Daoy (cell line): ENCODE measurements at places on chromosomes 7 and 10.
A peak's percentile ranks its signal among the peaks of the same experiment; 100 is the strongest.

DNA sequence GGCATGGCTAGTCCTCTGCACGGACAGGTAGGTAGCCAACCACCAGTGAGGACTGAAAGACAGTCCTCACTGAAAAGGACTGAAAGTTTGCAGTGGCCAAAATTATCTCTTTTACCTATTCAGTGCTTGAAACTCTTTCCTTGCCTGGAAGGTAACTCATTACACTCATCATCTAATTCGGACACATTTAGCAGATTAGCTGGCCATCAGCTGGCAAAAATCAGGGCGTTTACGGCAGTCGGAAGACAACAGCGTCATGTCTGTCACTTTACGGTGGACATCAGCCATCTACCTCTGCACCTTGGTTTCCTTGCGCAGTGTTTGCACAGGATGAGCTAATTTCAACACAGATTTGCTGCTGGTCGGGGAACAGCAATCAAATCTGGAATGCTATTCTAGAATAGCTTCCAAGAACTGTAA lies 740 bp downstream of the ANXA7 start:
- peak; percentile 52 for DNase-seq

GRCh38 chr7:113076703-113077102 lies 9.9 kb downstream of the GPR85 start:
- DNase-seq = no peak

GRCh38 chr10:22475651-22476600 lies 130.6 kb downstream of the SPAG6 start:
- DNase-seq = peak; percentile 15

DNA sequence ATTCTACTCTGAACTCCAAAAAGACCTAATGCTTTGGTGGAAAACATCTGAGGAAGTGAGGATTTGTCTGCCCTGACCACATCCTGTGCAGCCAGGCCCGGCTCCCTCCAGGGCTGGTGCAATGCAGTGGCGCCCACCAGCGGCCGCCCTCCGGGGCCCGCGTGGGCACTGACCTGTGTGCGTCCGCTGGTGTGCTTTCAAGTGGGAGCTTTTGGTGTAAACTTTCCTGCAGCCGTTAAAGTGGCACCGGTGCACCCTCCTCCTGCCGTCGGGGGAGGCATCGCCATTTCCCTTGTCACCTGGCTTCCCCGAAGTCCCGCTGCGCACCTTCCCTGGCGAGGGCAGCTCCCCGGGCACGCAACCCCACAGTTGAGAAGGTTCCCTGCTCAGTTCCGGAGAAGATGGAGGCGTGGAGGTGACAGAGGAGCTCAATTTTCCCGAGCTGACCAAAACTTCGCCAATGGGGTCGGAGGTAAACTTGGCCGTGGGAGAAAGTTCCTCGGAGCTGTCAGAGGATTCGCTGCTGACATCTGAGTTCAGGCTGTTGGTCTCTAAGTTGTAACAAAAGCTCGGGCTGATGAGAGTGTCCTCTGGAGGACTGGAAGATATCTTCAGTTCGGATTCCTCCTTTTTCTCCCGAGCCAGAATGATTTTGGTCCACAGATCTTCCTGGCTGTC lies 3.4 kb downstream of the KLF6 start:
- DNase-seq = peak; percentile 75

DNA sequence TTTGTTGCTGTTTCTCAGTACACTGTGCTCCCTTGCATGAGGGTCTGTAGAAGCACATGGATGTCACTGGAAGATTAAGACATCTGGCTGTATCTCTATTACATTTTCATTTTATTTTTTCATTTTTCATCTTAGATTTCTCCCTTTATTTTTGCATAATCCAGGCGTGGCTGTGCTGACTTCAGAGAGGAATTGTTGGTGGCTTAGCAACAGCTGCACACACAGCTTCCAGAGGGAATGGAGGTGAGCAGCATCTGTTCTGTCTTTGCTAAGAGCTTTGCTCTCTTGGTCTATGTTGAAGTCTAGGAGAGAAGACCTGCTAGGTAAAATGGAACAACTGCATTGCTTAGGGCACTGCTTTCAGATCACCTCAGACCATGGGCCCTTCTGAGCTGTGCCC lies 254.4 kb upstream of the SP4 start:
- no peak for DNase-seq

DNA sequence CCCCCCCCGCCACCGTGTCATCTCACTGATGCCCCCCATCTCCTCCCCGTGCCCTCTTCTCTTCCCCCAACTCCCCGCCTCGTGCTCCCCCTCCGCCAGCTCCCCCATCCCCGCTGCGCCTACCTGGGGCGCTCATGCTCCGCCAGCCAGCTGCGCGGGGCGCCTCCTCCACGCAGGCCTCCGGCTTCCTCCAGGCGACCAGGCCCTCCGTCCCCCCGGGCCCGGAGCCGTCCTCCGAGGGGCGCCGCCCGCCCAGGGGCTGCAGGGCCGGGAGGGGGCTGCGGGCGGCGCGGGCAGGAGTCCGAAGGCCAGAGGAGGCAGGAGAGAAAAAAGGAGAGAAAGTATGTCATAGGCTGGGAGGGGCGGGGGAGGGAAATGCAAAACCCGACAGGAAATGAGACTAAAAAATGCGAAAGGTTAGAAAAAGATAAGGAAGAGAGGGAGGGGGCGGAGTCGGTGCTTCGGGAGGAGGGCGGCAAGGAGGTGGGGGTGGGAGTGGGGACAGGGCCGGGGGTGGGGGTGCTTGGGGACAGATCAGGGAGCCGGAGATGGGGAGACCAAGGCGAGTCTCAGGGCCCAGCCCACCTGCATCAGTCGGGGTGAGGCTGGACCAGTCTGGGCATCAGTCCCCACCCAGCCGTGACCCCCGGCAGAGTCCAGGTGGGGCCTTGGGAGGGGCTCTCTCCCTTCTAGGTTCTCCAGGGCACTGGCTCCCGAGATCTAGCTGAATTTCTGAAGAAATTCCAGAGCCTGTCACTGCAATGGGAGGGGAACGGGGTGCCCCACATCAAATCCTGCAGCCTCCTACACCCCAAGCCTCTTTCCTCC lies at the start of gene CARD11:
TSS of gene CARD11 (minus strand) at position 324 of the 828 bp plus-strand sequence. CDS start 85,361 bp downstream, outside the sequence.
- peak; percentile 63 for DNase-seq

DNA sequence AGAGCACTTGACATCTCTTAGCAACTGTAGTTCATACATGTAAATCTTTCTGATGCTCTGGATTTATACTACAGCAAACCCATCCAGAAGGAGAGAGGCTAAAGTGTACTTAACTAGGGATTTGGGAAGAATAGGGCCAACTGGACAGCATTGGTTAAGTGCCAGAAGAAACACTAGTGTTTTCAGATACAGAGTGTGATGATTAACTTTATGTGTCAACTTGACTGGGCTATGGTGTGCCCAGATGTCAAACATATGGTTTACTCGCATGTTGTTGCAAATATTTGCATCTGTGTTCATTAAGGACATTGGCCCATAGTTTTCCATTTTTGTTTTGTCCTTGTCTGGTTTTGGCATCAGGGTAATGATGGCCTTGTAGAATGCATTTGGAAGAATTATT lies 384.7 kb upstream of the KCND2 start:
- no peak for DNase-seq

GRCh38 chr7:50068026-50068425 lies 25.0 kb downstream of the ZPBP start:
- peak; percentile 25 for DNase-seq

DNA sequence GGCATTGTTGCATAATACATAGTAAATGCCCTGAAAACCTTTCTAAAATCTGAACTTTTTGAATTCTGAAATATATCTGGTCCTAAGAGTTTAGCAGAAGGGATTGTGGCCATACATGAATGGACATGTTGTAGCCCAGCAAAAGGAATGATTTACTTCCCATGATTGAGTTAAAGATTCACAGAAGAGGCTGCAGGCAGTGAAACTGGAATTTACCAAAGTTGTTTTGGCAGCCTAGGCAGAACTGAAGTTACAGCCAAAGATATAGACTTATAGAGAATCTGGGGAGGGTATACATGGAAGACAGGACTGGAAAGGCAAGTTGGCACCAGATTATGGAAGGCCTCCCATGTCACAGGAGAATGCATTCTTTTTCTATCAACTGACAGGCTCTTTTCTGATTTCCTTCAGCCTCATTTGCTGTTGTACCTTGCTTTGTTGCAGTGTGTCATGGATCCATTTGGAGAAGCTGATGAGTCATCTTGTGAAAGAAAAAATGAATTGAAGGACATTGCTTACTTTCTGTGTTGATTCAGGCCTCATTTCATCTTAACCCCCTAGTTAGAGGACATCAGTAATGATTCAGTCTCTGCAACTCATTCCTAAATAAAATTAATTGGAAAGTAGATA lies 356.2 kb upstream of the LRGUK start:
- DNase-seq = peak; percentile 56

GRCh38 chr7:76272851-76273497 lies 29.5 kb upstream of the HSPB1 start:
- no peak for DNase-seq

DNA sequence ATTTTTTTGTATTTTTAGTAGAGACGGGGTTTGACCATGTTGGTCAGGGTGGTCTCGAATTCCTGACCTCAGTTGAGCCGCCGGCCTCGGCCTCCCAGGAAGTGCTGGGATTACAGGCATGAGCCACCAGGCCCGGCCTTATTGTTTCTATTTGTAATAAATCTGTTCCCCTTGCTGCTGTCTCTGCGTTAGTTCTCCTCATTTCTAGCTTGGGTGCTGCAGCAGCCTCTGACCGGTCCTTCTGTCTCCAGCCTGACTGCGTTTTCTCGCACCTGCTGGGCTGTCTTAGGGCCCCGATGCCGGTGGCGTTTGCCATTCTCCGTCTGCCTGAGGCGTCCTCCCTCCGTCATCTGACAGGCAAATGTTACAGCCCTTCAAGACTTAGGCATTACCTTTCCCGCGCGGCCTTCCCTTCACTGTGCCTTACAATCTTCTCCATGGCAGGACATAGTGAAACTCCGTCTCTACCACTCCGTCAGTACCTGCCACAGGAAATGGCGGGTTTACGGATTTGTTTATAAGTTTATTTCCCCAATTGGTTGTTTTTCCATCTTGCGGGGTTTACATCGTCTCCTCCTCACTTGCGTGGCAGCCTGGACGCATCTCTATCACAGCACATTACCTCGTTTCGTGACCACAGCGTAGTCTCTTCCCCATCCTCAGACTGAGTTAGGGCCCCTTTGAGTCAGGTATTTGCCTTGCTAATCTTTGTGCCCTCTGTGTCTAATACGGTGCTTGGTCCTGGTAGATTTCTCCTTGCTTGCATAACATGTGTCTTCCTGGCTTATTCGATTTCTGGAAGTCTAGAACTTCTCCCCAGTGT lies 2.3 kb upstream of the GIMAP8 start:
- no peak for DNase-seq

- no peak for DNase-seq
These were observed 41.2 kb upstream of the COBL start for GRCh38 chr7:51357821-51358220.

GRCh38 chr7:4809091-4809591 lies 33.7 kb downstream of the AP5Z1 start:
- no peak for DNase-seq

DNA sequence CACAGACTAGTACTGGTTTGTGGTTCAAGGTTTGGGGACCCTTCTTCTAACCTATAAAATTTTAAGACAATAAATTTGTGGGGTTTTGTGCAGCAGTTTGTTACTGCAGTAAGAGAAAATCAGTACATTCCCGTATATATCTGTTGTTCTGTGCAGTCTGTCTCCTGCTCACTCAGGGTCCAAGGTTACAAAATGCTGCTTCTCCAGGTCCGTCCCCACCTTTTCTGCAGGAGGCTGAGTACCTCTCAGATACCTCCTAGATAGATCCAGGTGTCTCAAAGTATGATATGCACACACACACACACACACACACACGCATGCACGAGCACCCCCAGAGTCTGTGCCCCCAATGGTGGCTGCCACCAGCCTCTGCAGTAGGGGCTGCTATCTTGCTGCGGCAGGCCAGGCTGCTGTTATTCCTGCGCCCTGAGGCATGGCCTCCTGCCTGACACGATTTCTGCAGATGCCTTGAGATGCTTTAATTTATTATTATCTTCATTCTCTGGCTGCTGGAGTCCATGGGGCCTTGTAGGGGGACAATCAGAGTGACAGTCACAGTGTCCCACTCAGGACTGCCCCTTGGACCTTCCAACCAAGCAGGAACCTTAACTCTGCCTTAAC lies 25.2 kb upstream of the ASL start:
- no peak for DNase-seq

- no peak for DNase-seq
These were observed 98.7 kb downstream of the NOC3L start for GRCh38 chr10:94264085-94264484.

- DNase-seq = no peak
These were observed 2.0 kb downstream of the NRP1 start for GRCh38 chr10:33332183-33333065.

- DNase-seq = no peak
These were observed 129.5 kb downstream of the GRM8 start for GRCh38 chr7:127123220-127123619.

DNA sequence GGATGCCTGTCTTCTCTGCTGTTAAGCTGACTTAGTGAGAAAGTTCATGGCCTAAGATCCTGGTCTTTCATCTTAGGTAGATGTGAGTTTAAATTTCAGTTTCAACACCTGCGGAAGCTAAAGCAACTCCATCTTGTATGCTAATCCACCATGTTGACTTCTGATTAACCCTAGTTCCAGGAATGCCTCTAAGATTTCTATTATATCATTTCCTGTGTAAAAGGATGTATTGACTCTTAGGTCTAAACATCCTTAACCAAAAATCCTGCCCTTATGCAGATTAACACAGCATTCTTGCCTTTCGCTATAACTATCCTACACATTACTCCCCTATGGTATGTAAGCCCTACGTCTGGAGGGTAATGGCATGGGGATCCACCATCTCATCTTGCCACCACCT lies 94.4 kb upstream of the CCDC6 start:
- DNase-seq = no peak

GRCh38 chr10:83333566-83333965 lies 805.7 kb upstream of the GHITM start:
- no peak for DNase-seq

- no peak for DNase-seq
These were observed 32.2 kb downstream of the LRRC72 start for GRCh38 chr7:16558761-16559302.

- DNase-seq = peak; percentile 22
These were observed 23.2 kb upstream of the CALN1 start for GRCh38 chr7:72435366-72435765.

- no peak for DNase-seq
These were observed 201.4 kb downstream of the TNS3 start for GRCh38 chr7:47380325-47381133.

- DNase-seq = peak; percentile 74
These were observed 1.3 kb upstream of the C10orf67 start for GRCh38 chr10:23345861-23346260.

DNA sequence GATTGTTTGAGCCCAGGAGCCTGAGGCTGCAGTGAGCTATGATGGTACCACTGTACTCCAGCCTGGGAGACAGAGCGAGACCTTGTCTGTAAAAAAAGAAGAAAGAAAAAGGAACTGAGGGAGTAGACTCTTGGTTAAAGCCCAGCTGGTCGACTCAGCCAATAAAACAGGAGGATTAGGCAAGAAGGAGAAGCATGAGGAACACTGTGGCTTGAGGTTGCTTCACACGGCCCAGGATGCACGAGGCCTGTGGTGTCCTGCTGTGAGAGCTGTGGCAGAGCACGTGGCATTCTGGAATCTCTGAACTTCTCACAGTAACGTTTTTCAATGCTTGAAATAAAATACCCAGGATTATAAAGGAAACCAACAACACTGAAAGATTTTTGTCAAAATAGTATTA lies 93.3 kb downstream of the CUL2 start:
- peak; percentile 18 for DNase-seq

GRCh38 chr7:77569514-77570232 lies 32.6 kb downstream of the PTPN12 start:
- no peak for DNase-seq

- peak; percentile 96 for DNase-seq
These were observed at the start of gene CDK1 for GRCh38 chr10:60778214-60778970. Gene CDK1, plus strand, starts transcription at chr10:60778478. Its CDS starts 1,688 bp downstream, at chr10:60780166.
